Mesenteric fat pad (tissue), 1 donor: ENCODE measurements at places on chromosomes 6 and 20. TPM values are rescaled to one million over a fixed set of nuclear protein-coding genes. Genes with fewer than 3 reads are reported as not detected.

GLP1R gene
- not detected for total RNA-seq

OTOR gene
- total RNA-seq: not detected

DNA sequence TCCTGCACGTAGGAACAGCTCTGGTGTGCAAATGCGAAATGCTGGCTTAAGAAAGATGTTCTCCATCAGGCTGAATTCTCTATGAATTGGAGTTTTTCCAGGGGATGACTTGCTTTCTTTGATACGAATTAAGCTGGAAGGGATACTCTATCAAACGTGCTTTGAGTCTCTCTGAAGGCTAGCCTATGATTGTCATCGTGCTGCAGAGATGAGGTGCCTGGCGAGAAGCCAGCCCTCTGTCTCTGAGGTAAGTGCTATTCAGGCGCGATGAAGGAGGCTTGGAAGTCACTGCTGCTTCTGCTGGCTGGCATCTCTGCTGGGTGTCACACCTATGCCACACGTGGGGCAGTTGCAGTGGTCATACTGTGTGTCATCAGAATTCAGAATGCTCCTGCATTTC is 223.7 kb downstream of the TAF4 start:
- no peak for DNase-seq

MUC21 gene
- not detected for total RNA-seq

DNA sequence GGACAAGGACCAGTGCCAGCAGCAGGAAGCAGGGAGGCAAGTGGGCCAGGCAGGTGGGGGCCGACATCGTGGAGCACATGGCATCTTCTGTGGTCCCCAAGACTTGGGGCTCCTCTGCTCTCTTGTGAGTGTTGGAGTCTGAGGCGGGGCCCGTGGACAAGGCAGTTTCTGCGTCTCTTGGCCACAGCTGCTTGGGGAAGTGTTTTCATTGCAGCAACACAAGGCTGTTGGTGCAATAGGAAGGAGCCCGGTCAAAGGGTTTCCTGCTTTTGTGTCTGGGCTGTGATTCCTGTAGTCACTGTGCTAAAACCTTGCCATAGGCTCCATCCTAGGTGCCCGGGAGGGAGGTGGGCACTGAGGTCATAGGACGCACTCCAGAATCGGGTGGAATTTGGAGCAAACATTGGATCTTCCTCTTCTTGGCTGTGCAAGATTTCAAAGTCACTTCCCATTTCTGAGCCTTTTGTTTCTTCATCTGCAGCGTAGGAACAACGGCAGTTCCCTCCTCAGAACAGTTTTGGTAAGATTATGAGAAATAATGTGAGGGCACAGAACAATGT is at the start of gene SIRPB2:
Gene SIRPB2 (minus strand): TSS at position 140 of the 560 bp plus-strand sequence. CDS start 61 bp downstream, at position 79.
- no peak for DNase-seq

DNA sequence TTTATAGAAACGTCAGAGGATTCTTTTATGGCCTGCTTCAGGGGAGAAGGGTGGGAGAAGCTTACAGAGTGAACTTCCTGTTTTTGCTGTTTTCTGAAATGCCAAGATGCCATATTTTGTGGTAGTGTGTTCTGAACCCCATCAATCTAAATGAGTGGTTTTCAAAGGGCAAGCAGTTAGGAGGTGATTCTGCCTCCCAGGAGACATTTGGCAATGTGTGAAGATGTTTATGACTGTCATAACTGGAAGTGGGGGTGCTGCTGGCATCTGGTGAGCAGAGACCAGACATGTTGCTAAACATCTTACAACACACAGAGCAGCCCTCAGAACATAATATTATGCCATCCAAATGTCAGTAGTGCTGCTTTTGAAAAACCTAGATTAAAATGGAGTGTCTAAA is 6.0 kb upstream of the PRL start:
- DNase-seq: no peak

GRCh38 chr20:26216025-26216424 is 519.4 kb upstream of the ZNF337 start:
- no peak for DNase-seq

IP6K3 gene
- 0.13 TPM for total RNA-seq

DNA sequence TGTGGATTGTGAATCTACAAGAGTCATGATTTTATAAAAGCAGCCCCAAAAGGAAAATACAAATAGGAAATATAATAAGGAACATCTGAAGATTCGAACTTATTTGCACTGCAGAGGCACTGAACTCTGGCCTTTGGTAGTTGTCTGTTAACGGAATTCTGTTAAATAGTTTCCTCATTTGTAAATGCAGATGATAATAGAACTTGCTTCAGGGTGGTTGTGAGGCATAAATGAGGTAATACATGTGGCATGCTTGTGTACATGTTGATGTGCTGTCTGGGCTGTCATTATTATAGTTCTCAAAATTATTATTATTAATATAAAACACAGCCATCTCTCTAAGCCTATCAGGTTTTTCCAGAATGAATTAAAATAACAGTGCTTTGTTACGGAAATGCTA is 302.0 kb downstream of the NRN1 start:
- no peak for DNase-seq

MCM3 gene
- 22.2 TPM for total RNA-seq

GRCh38 chr6:21712213-21712612 is 118.7 kb downstream of the SOX4 start:
- DNase-seq: no peak

- DNase-seq: no peak
Observed at GRCh38 chr6:14670806-14671205, 553.2 kb downstream of the CD83 start.

HTR1B gene
- 0.16 TPM for total RNA-seq

- DNase-seq: no peak
Observed at GRCh38 chr6:114577109-114577508, 234.3 kb upstream of the HS3ST5 start.

DNA sequence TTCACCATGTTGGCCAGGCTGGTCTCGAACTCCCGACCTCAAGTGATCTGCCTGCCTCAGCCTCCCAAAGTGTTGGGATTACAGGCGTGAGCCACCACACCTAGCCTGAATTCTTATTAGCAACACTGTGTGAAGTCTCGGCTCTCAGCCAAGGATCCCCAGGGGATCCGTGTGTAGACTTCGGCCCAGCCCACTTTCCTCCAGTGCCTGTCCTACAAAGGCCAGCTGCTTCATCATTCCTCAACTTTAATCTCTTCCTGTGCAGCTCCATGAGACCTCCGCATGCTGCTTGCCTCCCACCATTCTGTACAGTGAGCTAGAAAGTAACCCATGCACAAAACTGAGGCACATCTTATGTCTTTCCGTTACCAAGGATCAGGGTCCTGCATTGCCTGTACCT is 71.8 kb downstream of the SAMD3 start:
- no peak for DNase-seq

GNAS-AS1 gene
- total RNA-seq: 0.42 TPM

GRCh38 chr20:45268531-45268930 is 14.2 kb upstream of the SLPI start:
- no peak for DNase-seq

RBM12 gene
- total RNA-seq: 73.4 TPM

PTCHD4 gene
- 1.4 TPM for total RNA-seq

DNA sequence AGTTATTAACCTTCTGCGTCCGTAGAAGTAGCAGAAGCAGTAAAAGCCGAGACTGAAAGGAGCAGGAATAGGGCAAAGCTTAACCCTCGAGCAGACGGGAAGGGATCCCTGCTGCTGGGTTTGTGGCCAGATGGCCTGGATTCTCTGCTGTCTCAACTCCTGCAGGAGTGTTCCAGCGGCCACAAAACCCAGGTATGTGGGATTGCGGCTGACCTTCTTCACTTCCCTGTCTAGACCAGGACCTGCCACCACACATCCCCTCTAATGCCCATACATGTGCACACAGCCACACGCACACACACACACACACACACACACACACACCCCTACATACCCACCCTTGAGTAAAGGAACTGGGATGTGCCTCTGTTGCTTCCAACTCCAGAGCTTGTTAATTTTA is 33.1 kb upstream of the TNFRSF21 start:
- DNase-seq: no peak

GRCh38 chr6:78832091-78832808 is 35.1 kb upstream of the IRAK1BP1 start:
- no peak for DNase-seq

NHLRC1 gene
- 2.1 TPM for total RNA-seq
